HFF-Myc (cell line): ENCODE measurements at places on chromosomes 6 and 20.

- no peak for DNase-seq
Measured at GRCh38 chr6:20605061-20605460, 70.8 kb downstream of the CDKAL1 start.

DNA sequence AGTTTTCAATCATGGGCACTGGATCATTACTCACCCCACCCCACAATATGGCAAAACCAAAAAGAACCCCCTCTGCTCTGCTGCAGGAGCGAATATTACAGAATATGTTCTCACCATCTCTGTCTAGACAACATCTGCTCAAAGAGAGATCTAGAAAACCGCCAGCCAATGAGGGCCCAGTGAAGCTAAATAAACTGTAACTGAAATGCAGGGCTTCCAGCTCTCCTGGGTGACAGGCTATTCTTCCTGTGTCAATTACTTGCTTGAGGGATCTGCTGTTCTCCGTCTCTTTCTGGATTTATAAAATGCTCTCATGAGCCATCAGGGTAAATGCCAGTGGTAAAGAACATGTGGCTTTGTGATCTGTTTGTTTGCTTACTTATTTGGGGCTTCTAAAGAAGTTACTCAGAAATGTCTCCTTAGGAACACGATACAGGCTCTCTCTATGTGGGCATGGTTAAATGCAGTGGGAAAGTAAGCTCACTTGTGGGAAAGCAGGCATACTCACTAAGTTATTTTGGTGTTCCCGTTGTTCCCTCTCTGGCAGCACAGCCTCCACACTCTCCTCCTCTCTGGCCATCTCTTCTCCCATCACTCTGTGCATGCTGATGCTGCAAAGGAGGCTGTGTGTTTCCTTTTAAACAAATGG lies 44.8 kb downstream of the TTI1 start:
- no peak for DNase-seq

DNA sequence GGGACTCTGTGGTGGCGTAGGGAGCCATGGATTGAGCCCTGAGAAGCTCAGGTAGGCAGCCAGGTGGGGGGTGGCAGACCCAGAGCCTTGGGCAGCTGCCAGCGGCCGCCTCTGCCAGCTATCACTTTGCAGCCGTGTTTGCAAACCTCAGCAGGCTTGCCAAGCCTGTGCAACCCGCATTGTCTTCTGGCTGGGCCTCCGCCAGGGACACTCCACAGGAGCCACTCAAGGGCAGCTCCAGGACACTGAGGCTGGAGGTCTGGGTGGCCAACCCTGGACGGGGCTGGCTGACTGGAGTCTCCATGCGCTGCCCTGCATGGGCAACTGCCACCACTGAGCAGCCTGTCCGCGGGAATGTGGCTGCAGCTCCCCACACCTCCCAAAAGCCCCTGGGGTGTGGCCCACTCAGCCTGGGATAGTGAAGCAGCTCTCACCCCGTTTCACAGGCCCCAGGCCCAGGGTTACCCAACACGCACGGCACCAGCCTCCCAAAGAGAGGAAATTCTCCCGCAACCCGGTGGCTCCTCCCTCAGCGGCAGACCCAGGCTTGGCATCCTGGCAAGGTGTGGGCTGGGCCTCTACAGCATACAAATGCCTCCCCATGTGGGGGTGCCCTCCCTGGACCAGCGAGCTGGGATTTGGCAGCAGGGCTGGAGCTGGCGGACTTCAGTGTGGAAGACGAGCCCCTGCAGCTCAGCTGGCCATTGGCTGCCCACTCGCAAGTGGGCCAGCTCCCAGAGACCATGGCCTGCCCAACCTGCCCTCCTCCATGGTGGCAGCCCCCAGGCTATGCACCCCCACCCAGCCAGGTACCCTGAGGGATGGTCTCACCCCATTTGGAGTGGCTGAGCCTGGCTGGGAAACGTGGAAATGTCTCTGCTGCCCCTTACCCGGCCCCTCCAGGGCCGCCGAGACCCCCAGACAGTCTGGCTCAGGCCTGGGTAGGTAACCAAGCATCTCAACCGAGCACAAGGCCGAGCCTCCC lies 2.9 kb downstream of the CHRNA4 start:
- no peak for DNase-seq

- no peak for DNase-seq
Measured at GRCh38 chr6:88492824-88493223, 326.7 kb upstream of the CNR1 start.

DNA sequence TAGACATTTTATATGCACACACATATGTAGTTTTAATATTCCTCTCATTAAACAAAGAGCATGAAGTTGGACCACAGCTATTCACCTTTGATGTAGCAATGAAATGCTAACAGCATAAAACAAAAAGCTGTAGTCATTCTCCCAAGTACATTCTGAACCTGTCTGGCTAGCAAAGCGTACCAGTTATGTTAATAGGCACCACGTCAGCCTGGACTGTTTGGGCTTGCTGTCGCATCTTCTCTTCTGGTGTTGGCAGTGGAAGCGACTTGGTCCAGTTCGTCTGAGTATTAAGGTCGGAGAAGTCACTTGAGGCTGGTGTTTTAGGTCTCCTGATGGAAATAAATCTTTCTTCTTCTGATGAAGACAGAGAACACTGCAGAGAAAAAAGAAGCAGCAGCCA lies 42.8 kb downstream of the HEBP2 start:
- DNase-seq, result no peak

- no peak for DNase-seq
Measured at GRCh38 chr6:112352607-112353006, 5.5 kb downstream of the RFPL4B start.

DNA sequence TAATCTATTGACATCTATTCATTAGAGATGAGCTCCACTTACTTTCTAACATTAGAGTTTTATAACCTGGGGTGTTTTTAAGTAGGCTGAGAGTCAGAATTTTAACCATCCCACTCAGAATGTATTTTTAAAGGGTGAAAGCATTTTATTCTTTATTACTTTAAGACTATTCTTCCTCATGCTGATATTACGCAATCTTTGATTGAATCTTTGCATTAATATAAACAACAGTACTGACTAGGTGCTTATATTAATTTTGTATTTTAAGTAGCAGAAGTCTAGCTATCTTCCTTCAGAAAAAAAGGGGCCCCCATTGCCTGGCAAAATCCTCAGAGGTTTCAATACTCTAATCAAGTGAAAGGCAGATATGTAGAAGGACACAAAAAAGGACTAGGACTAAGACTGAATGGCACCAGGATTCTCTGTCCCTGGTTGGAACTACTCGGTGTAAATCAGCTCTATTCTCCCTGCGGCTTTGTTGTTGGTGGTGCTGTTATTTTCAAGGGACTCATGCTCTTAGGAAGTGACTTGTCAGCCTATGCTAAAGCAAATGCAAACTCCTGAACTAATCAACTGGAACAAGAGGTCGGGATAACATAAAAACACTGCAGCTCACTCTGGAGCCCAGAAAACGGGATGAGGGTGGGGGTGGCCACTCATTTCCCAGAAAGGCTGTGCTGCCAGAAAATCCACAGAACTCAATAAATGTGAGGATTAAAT lies 1324.4 kb downstream of the GRIK2 start:
- DNase-seq, result no peak

DNA sequence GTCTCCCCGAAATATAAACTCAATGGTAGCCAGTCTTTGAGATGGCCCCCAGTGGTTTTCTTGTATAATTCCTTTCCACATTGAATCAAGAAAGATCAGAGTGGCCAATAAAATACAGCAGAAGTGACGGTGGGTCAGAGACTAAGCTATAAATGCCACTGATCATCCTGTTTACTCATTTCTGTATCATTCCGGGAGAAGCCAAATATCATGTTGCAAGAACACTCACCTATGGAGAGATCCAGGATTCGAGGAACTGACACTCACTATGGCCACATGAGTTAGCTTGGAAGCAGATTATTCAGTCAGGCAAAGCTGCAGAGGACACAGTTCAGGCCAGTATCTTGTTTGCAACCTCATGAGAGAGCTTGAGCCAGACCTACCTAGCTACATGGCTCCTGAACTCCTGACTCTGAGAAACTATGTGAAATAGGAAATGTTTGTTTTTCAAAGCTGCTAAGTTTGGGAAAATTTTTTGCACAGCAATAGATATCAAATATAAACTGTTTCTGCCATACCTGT lies 132.4 kb upstream of the ADGRF1 start:
- no peak for DNase-seq

- DNase-seq, result no peak
Measured at GRCh38 chr20:47799116-47799715, 13.9 kb upstream of the SULF2 start.

DNA sequence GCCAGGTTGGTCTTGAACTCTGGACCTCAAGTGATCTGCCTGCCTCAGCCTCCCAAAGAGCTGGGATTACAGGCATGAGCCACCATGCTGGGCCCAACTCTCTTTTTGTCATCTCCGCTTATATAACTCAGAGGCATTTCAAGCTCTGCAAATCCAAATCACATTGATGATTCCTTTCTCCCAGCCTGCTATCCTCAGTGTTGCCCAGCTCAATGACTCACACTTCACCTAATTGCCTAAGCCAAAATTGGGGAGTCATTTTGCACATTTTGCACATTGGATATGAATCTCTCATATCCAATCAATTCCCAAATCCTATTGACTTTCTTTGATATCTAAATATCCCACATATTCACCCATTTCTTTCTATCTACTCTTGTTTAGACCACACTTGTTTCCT lies 3.9 kb downstream of the UTRN start:
- no peak for DNase-seq

DNA sequence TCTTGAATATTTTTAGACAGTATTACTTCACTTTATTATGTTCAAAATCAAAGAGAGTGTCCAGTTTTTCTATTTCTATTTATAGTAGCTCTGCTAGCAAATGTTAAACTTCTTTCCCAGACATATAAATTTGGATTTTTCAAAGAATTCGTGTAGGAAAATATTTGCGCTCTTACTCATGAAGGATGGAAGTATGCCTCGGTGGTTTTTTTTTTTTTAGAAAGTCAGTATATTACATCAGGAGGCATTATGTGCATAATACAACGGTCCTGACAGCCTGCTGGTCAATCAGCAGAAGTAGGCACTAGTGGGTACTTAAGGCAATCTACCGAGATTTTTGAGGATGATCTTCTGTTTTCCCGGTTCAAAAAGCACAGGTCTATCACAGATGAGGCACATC lies 249.3 kb downstream of the TBX18 start:
- DNase-seq, result no peak

- no peak for DNase-seq
Measured at GRCh38 chr6:28368522-28368921, 18.8 kb downstream of the ZKSCAN3 start.

DNA sequence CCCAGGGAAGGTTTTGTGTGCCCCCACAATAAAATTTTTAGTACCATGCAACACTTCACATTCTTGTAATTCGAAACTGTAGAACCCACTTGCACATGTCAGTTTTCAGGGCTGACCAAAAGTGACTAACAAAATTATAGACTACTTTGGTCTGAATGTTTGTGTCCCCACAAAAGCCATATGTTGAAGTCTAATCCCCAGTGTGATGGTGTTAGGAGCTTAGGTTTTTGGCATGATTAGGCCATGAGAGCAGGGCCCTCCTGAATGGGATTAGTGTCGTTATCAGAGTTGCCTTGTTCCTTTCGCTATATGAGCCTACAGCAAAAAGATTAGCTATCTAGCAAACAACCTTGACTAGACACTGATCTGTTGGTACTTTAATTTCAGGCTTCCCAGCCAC lies 49.0 kb upstream of the TENT5A start:
- DNase-seq, result no peak

GRCh38 chr6:72374857-72375256 lies 247.0 kb upstream of the KCNQ5 start:
- DNase-seq, result no peak

- no peak for DNase-seq
Measured at GRCh38 chr20:40753472-40753871, 64.4 kb upstream of the MAFB start.

DNA sequence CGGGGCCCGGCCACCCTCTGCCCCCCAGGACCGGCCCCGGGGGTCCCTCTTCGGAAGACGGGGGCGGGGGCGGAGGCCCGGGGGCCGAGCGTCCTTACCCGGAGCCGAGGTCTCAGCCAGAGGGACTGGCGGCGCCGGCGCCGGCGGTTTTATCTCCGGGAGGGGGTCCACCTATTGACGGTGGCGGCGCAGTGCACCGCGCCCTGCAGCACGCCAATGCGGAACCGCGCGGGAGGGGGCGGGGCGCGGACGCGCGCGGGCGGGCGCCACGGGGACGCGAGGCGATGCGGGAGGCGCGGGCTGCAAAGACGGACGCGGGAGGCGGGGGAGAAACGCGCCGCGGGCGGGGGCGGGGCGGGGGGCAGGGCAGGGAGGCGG lies at the start of gene EEF1A2:
EEF1A2 (minus strand) TSS at position 124 of the 378 bp plus-strand sequence. CDS start 1,320 bp downstream, outside the sequence.
- no peak for DNase-seq

DNA sequence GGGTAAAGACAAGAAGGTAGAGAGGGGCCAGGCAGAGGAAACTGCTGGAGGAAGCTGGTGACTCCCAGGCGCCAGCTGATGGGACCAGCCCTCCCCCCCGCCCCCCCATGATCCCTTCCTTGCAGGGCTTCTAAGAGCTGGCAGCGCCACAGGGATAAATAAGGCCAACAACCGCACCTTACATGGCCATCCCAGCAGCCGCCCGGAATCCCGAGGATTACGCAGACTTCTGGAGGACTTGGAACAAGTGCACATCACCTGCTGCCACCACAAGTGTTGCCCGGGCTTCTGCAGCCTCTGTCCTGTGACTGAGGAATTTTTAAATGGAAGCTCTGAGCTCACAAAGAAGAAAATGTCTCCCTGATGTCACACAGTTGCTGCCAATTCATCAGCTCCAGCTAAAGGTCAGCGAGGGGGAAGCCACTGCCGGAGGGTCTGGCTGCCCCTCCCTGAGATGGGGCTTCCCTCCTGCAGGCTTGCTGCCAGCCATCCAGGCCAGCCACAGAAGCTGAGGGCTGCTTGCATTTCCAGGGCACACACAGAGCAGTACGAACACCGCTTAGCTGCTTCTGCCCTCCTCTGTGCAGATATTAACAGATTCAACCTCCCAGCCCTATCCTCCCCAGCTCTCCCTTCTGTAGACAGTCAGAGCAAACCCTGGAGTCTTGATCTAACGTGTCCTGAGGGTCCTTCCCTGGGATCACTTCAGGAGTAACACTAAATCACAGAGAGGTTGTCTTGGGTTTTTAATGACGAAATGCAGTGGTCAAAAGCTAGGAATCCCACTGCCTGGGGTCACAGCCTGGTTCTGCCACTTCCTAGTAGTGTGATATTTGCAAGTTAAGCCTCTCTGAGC lies 38.6 kb upstream of the PIM1 start:
- DNase-seq, result no peak

GRCh38 chr20:60011512-60012507 lies 53.6 kb downstream of the CDH26 start:
- no peak for DNase-seq

DNA sequence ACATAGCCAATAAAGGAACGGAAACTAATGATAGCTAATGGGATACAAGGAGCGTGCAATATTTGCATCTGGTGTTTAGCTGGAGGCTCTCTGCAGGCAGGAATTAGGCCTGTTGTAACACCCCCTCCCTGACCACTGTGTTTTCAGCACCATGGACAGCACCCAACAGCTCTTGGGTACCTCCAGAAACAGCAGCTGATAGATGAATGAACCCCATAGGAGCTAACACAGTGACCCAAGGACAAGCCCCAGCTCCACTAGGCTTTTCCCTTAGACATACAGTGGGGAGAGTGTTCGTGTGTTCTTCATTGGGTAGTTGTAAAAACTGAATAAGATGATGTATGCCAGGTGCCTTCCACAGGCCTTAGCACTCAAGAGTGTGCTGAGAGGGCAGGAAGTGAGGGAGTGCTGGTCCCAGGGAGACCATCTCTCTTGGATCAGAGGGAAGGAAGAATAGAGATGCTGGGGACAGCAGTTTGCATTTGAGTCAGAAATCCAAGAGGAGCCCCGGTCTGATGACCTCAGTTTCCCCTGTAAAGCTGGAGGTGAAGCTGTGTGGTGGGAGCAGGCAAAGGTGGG lies 161.3 kb downstream of the PHACTR3 start:
- no peak for DNase-seq
